ENCODE measurements at places on chromosomes 2 and 18.

DNA sequence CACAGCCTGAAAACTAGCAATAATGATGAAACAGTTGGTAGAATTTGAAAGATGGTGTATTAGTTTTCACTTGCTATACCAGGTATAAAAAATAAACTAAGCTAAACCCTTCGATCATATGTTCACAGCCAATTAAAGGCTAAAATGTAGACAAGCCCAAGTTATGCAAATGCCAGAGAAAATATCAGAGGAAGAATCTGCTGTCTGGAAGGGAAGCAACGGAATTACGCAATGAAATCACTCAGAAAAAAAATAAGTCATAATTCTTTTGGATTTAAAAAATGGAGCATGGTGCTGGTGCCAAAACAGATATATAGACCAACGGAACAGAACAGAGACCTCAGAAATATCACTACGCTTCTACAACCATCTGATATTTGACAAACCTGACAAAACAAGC, 108.3 kb downstream of the ARL4C start:
- no peak for DNase-seq

DNA sequence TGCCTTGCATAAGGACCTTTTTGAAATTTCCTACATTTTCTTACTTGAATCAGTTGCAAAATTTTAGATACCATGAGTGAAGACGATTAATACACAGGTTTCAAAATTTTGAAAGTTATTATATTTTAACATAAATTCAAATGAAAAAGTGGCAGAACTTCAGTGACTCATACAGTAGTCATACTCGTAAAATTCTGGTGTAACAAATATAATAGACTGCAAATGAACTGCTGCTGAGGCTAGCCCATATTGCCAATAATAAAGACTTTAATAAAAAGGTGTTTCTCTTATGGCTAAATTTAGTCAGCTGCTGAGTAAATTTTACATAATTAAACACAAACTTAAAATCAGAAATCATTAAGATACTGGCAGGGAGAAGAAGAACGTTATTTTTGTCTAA, 36.9 kb downstream of the MSH6 start:
- no peak for DNase-seq

- DNase-seq = peak; percentile 6
These were observed 179.0 kb downstream of the FAM210A start for GRCh38 chr18:13547347-13547746.

GRCh38 chr18:49486134-49486533, 900 bp downstream of the C18orf32 start:
- no peak for DNase-seq

GRCh38 chr18:63005306-63005705, 290.0 kb downstream of the PHLPP1 start:
- no peak for DNase-seq
